ENCODE measurements at places on chromosomes 2 and 18.

GRCh38 chr2:152490686-152491455 is 155.9 kb downstream of the FMNL2 start:
- peak; percentile 55 for DNase-seq

DNA sequence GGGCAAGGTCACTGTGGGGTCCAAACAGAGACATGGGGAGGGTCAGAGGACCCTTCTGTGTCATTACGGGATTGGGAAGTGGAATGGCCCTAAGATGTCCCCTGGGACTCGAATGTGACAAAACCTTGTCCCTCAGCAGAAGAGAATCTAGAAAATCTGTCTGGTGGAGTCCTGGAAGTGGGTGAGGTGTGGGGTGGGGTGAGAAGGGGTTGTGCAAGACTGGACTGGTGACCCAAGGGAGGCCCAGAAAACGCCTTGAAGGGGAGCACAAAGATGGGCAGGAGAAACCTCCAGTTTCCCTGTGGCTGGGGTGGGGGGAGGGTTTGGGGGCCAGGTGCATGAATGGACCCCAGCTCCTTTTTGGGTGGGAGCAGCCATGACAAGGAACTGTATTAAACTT is 79.6 kb downstream of the TCF7L1 start:
- no peak for DNase-seq

- no peak for DNase-seq
These were observed 27.1 kb downstream of the SEPTIN10 start for GRCh38 chr2:109586687-109587086.

DNA sequence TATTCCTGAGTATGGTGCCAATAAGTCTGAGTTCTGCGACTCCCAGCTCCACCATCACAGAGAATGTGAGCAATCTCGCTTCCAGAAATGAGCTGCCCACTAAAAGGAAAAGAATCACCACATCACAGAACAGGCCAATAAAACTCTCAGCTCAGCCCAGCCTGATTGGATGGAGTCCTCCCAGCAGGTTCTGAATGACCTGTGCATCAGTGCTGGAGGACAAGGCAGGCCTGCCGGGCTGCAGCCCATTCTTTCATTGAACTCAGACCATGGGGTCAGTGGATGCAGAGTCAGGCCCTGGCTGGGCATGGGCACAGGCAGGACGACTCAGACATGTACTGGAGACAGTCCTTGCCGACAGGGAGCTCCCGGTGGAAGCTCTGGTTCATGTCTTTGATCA is 132.7 kb upstream of the REV1 start:
- no peak for DNase-seq

GRCh38 chr2:203379156-203379555 is 51.0 kb downstream of the ABI2 start:
- no peak for DNase-seq

DNA sequence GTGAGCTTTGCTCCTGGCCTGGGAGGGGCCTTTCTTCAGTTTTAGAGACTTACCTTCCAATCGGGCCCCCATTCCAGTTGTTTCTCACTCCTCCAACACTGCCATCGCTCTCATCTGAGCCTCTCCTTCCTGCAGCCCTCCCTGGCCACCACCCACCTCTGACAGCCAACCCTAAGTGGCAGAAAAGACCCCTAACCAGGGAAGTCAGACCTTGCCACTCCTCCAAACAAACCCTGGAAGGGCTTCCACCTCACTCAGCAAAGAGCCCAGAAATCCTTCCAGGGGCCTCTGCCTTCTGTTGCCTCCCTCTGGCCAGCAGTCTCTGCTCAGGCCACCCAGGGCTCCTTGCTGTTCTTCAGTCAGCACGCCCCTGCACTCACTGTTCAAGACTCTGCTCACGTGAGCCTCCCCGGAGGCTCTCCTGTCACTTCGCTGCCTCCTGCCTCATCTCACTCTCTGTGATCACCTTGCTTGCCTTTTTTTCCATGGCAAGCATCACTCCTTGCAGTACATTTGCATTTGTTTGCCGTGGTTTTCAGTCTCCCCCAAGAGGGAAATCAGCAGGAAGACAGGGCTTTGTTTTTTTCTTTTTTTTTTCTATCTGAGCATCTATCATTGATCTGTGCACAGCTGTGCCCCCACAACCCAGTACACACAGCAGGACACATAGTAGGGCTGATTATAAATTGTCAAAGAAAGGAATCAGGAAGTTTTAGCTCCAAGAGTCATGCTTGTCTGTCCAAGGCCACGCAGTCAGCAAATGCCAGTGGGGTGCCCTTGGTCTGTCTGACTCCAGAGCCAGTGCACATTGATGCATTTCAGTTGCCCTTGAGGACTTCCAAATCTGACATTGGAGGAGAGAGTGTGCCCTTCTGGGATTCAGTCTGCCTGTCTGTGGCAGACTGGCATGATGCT is 83.9 kb downstream of the INHBB start:
- DNase-seq, result no peak

- DNase-seq, result no peak
These were observed 63.2 kb downstream of the CCDC74A start for GRCh38 chr2:131590896-131591295.

DNA sequence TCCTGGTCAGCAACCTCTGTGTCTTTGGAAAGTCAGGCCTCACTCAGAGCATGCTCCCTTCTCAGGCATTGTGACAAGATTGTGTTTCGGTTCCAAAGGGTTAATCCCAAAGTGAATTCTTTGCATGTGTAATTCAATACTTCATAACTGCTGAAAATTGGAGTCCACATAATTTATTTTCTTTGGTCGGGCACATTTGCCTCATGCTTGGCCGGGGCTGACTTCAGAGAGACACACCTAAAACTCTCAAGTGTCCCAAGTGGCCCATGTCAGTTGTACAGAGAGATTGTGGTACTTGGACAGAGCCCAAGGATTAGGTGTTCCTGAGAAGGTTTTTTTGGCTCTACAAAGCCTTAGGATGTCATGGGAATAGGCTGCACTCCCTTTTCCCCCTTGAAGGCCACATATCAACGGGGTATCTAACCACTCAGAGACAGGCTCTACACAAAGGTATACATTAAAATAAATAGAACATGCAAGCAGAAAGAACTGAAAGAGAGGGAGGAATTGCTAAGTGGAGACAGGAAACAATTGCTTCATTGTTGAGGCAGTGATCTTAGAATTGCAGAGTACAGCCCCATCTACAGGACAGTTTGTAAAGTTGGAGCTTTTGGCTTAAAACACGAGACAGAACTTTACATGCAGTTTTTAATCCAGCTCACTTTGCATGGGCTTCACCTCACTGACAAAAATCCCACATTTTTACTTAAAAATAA is 1232.3 kb upstream of the ZEB2 start:
- DNase-seq, result peak; percentile 57

DNA sequence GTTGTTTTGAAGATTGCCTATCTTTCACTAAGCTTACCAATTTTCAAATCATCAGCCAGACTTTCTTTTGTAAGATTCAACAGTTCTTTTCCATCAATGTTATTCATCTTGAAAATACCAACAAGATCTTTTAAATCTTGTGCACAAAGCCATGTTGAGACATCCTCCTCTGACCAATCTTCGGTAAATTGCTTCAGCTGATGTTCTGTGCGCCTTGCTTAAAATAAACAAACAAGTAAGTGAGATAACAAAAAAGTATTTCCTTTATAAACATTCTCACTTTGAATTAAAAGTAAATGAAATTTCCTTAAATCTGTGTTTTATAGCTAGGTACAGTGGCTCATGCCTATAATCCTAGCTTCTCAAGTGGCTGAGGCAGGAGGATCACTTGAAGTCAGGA is 30.3 kb downstream of the WDSUB1 start:
- no peak for DNase-seq

DNA sequence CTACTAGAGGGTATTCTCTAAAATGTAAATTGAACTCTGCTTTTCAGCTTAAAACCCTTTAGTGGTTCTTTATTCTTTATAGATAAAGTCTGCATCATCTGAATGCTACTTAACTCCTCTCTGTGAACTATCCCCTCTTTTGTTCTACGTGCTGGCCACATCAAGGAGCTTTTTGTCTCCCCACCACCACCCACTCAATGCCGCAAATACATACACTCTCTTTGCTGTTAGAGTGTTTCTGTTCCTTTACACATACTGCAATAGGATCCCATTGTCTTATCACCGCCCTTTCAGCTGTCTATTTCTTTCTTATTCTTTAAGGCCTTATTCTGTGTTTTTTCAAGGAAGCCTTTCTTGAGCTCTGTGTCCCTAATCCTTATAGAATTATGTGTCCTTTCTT is 83.3 kb downstream of the EML4 start:
- no peak for DNase-seq

DNA sequence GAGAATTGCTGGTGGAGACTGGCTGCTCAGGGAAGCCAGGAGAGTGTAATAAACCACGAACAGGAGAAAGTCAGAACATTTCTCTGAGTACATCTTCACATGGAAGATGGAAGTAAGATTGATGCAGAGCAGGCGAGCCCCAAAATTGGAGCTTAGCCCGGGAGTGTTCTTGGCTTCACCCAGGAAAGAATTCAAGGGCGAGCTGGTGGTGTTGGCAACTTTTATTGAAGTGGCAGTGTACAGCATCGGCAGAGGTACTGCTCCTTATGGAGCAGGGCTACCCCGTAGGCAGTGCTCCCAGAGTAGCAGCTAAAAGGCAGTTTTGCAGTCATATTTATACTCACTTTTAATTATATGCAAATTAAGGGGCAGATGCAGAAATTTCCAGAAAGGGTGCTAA is 281.4 kb upstream of the MEX3C start:
- no peak for DNase-seq

GRCh38 chr2:233062451-233062850 is 2.3 kb downstream of the INPP5D start:
- no peak for DNase-seq

- peak; percentile 84 for DNase-seq
These were observed at the start of gene PTGR3 for GRCh38 chr18:75209129-75209950. Gene PTGR3 (minus strand): TSS chr18:75209139. CDS start chr18:75209058, 81 bp downstream.

- DNase-seq, result no peak
These were observed 86.8 kb upstream of the UXS1 start for GRCh38 chr2:106280722-106281446.

GRCh38 chr2:120555092-120555491 is 180.6 kb upstream of the GLI2 start:
- DNase-seq, result no peak

DNA sequence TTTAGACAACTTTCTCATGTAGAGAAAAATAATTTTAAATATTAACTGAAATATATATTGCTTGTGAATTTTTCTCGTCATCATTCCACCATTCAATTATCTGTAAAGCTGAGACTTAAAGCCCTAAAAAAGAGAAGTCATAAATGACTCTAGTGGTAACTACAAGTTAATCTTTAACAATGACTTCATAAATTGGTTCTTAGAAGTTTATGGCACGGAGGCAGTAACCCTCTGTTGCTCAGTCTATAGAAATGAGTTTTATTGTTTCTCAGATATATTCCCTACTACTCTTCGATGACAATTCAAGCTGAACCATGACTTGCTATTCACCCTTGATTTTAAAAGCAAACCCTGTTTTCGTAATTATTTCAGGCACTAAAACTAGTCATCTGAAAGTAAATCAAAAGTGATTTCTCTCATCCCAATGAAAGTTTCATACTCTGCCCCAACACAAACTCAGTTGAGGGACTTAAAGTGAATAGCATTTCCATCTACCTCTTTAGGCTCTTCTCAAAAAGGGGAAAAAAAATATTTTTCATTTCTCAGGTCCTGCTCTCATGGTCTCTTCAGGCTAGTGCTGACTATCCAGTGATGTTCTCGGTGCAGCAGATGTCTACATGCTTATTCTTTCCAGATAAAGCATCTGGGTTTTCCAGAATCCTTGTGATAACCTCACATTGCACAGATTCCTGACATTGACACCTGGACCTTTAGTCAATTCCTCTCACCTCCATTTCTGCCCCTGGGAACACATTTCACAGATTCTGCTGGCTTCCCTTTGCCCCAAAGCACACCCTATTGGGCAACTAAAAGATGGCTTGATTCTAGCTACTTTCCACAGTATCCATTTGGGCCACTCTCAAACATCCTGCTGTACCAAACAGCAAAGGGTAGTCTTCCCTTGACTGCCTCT is 207.8 kb upstream of the LRATD1 start:
- DNase-seq, result no peak

DNA sequence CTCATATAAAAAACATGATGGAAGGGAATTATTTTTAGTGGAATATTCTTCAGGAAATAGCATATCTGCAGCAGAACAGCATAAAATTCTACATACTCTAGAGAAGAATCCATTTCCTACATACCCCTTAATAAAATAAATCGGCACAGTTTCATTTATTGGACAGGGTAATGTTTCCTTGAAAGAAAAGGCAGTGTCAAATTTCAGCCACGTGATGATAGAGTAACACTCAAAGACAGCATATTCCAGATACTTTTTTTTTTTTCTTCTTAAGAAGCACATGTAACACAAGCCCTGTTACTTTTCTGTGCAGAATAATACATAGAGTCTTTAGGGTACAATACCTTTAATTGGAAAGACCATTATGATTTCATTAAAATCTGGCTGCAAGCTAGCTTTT is 204.4 kb downstream of the SRBD1 start:
- no peak for DNase-seq

DNA sequence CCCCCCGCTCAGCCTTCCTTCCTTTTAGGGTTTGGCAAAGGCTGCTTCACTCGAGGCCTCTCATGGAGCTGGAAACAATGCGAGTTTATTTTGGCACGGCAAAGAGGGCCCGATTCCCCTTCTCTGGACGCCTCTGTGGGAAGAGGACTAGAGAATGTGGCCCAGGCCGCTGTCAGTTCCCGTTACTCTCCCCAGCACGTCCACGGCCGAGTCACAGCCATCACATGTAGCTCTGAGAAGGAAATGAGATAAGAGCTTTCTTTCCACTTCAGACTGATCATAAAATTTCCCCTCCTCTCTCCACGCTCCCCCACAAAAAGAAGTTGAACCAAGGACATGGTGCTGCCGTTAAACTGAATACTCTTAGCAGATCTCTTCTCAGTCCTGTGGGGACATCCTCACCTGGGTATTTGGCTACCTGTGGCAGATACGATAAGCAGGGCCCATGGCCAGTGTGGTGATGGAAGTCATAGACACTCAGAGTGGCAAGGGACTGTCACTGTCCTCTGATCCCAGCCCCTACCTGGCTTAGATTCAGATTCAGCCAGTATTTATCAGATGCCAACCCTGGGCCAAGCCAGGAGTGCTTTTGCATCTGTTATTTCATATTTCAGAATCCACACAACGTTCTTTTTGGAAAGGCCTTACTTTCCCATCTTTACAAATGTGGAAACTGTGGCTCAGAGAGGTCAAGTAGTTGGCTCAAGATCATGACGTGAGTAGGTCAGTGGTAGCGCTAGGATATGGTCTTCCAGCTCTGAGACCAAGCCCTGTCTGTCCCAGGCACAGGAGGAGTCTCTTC is 101.2 kb downstream of the MCFD2 start:
- peak; percentile 28 for DNase-seq

GRCh38 chr18:65934874-65935273 is 184.1 kb downstream of the CDH7 start:
- DNase-seq, result no peak

- no peak for DNase-seq
These were observed 158.9 kb downstream of the ATAD2B start for GRCh38 chr2:23767876-23768621.

Data from right kidney (tissue), 9 donors.